ENCODE measurements at places on chromosomes 6 and 20.

- DNase-seq, result no peak
Measured at GRCh38 chr6:84249724-84250123, 22.3 kb upstream of the CEP162 start.

GRCh38 chr6:24357336-24358218 is at the start of gene DCDC2:
Gene DCDC2, minus strand, starts transcription at chr6:24358059. Its CDS starts 309 bp downstream, at chr6:24357750.
- no peak for DNase-seq

DNA sequence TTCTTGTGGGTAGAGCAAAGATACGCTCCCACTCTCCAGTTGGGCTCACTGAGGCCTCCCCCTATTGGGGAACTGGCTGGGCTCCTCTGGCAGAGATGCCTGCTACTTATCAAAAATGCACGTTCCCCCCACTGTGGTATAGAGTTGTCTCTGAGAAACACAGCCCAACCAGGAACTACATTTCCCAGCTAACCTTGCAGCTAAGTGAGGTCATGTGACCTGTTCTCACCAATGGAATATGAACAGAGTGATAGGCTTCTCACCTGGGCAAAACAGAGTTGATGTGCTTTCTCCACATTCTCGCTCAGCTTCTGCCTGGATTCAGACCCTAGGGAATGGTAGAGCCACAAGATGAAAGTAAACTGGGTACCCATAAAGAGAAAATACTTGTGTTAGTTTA is 49.1 kb upstream of the PTPRT start:
- no peak for DNase-seq

DNA sequence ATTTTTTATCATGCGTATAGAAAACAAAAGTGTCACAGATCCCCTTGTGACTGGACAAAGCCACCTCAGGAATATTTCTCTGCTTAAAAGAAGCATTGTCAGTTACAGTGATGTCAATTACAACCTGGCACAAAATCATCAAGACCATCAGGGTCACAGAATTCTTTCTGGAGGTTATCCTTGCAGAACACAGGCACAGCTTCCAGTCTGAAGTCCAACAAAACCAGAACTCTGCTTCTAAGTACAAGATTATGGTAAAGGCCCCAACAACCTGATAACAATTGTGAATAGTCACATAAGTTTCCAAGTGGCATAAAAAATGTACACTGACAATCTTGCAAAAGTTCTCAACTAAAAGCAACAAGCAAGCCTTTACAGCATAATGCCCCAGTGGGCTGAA is 21.0 kb downstream of the PLAGL2 start:
- DNase-seq, result no peak

GRCh38 chr6:159116343-159116742 is 52.9 kb upstream of the FNDC1 start:
- no peak for DNase-seq

GRCh38 chr6:98054453-98054852 is 771.4 kb upstream of the MMS22L start:
- no peak for DNase-seq

- no peak for DNase-seq
Measured at GRCh38 chr6:44725070-44725469, 337.6 kb downstream of the CDC5L start.

- DNase-seq, result no peak
Measured at GRCh38 chr6:149049230-149049629, 268.3 kb upstream of the TAB2 start.

GRCh38 chr6:169246445-169246844 is 7.2 kb downstream of the THBS2 start:
- no peak for DNase-seq

DNA sequence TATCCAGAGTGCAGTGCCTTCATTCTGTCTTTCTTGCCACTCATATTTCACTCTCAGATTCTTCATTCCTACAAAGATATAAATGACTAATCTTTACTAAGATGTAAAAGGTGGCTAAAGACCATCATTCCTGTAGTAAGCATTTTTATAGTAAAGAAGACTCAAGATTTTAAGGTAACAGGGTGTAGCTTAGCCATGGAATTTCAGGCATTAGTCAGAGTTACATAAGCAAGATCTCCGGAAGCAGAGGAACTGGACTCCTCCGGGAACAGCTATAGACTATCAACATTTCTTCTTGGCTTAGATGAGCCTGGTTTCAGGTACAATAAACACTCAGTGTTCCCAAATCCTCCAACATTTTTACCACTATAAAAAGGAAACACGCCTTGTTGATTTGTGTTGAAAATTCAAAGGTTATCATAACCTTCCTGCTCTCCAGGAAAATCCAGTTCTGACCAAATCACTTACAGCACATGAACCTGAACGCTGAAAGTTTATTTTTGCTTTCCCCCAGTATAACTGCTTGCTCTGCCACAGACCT is 23.7 kb downstream of the SERPINB1 start:
- no peak for DNase-seq

DNA sequence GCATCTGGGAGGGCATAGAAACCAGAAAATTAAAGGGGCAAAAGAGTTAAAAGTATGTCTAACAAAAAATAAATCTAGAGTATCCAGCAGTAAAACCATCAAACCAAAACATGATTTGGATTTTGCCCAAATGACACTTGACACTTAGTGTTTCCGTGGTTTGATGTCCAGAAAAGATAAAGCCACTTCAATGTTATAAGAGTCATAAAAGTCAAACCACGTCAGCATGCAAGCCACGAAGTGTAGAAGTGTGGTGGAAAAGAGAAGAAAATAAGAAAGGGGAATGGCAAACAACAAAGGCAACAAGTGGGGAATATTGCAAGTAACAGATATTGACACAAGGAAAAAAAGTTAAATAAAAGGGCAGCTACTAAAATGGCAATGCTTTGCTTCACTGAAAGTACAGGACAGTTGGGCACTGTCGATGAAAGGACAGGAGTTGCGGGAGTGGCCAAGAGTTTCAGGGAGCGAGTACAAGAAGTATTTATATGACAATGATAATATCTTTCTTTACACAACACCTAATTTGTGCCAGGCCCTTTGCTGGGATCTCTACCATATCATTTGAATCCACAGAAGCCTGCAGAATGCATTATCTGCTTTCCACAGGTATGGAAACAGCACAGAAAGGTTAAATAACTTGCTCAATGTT is 6.3 kb upstream of the HDDC2 start:
- no peak for DNase-seq

- DNase-seq, result peak; percentile 17
Measured at GRCh38 chr20:1509237-1509636, 18.0 kb upstream of the SIRPB2 start.

GRCh38 chr6:16200321-16200883 is 38.0 kb upstream of the GMPR start:
- DNase-seq, result no peak

- DNase-seq, result no peak
Measured at GRCh38 chr6:108544606-108545005, 16.1 kb upstream of the FOXO3 start.

DNA sequence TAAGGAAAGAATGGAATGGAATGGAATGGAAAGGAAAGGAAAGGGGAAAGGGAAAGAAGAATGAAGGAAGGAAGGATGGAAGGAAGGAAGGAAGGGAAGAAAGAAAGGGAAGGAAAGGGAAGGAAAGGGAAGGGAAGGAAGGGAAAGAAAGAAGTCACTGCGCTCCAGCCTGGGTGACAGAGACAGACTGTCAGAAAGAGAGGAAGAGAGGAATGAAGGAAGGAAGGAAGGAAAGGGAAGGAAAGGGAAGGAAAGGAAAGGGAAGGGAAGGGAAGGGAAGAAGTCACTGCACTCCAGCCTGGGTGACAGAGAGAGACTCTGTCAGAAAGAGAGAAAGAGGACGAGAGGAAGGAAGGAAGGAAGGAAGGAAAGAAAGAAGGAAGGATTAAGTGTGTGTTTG is 221.2 kb upstream of the LAMP5 start:
- DNase-seq, result no peak

- peak; percentile 52 for DNase-seq
Measured at GRCh38 chr20:6767536-6768227, at the start of gene BMP2. Gene BMP2, plus strand, starts transcription at chr20:6767686. Its CDS starts 2,441 bp downstream, at chr20:6770127.

- DNase-seq, result peak; percentile 17
Measured at GRCh38 chr20:52190437-52191131, 995 bp downstream of the ZFP64 start.

DNA sequence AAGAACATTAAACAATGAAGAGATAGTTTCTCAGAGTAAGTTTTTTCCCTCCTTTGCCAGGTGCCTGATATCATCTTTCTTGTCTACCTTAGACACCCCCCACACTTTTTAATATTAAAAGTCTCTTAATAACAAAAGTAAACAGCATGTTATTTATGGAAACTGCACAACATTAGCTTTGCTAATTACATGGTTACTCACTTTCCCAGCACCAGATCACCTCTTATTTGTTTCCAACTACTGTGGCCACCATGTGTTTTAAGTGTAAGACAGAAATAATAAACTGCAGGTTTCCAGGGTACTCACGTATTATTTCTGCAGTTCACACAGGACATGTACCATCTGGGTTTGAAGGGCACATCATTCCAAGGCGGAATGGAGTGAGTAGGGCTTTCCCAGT is 125.0 kb downstream of the TRMT11 start:
- no peak for DNase-seq

DNA sequence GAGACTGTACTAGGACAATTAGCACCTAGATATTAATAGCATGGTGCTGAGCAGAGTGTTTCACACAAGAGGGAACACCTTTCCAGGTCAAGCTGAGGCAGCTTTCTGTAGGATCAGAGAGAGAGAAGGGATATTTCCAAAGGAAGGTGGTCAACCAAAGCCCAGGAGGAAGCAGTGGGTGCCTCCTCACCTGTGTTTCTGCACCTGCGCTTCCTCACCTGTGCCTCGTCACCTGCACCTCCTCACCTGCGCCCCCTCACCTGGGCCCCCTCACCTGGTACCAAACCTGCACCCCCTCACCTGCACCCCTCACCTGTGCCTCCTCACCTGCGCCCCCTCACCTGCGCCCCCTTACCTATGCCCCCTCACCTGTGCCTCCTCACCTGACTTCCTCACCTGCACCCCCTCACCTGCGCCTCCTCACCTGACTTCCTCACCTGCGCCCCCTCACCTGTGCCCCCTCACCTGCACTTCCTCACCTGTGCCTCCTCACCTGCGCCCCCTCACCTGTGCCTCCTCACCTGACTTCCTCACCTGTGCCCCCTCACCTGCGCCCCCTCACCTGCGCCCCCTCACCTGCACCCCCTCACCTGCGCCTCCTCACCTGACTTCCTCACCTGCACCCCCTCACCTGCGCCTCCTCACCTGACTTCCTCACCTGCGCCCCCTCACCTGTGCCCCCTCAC is 67.9 kb downstream of the TTLL2 start:
- DNase-seq, result no peak

GRCh38 chr6:15755526-15755925 is 92.7 kb upstream of the DTNBP1 start:
- DNase-seq, result no peak

- DNase-seq, result no peak
Measured at GRCh38 chr6:43716099-43716498, 28.5 kb upstream of the MRPS18A start.

GRCh38 chr6:135183002-135183531 is 2.0 kb downstream of the MYB start:
- no peak for DNase-seq

GRCh38 chr6:121187833-121188200 is 146.5 kb downstream of the TBC1D32 start:
- no peak for DNase-seq

DNA sequence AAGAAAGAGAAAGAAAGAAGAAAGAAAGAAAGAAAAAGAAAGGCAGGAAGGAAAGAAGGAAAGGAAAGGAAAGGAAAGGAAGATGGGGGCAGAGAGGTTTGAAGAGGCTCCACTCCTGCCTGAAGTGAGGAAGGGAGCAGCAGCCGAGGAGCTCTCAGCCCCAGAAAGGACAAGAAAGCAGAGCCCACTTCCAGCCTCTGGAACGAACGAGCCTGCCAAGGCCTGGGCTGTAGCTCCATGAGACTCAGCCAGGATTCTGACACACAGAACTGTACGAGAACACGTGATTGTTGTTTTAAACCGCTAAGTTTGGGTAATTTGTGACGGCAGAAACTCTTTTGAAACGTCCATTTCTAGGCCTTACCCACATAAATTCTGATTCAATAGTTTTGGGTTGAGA is 69.5 kb downstream of the TTLL2 start:
- no peak for DNase-seq

- DNase-seq, result no peak
Measured at GRCh38 chr6:30163918-30164654, 740 bp downstream of the TRIM15 start.

DNA sequence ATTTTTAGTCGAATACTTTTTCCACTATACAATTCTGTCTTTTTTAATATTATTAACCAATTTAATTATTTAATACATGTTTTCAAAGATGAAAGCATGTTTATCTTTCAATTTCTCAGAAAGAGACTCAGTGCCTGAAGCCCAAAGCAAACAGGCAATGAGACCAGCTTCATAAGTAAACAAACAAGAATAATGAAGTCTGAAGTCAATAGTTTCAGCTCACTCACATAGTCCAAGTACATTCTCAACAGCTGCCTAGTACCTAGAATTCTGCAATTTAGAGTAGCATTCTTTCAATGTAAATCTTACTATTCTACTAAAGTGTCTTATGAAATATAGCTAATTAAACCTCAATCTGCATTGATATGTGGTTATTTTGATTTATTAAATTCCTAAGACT is 626.5 kb upstream of the NRSN1 start:
- DNase-seq, result no peak

- peak; percentile 32 for DNase-seq
Measured at GRCh38 chr20:10040070-10040975, 5.5 kb downstream of the ANKEF1 start.

GRCh38 chr6:125097186-125097585 is 56.4 kb upstream of the TPD52L1 start:
- DNase-seq, result no peak

- DNase-seq, result no peak
Measured at GRCh38 chr6:4853349-4853748, 77.1 kb downstream of the CDYL start.

DNA sequence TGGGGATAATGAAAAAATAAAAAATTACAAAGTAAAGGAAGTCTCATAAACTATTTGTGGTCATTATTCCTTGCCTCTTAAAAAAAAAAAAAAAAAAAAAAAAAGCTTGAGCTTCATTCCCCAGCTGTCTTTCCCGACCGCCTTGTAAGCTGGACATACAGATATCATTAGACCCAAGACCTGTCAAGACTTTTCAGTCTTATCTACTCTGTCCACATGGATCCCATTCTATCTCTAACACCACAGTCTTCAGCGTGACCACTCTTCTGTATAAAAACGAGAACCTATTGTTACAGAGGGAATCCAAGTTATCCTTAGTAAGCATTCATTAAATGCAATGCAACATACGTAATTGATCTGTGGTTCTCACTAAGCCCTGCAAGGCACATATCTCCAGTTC is 423.5 kb downstream of the MEI4 start:
- no peak for DNase-seq

DNA sequence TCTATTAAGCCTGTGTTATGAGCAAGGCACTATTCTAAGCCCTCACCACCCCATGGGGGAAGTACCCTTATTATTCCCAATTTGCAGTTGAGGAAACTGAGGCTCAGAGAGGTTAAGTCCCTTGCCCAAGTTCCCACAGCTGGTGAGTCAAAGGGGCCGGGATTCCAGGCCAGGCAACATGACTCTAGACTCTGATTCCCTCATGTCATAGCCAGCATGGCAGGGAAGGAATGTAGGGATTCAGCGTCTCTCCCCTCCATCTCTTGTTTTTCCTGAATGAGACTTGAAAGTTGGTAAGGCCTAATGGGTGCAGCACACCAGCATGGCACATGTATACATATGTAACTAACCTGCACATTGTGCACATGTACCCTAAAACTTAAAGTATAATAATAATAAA is 6.7 kb downstream of the C6orf132 start:
- no peak for DNase-seq

- DNase-seq, result no peak
Measured at GRCh38 chr6:112620812-112621569, 273.9 kb downstream of the RFPL4B start.
